ENCODE measurements at places on chromosomes 5 and 9. TPM values are rescaled to one million over a fixed set of nuclear protein-coding genes. Genes with fewer than 3 reads are reported as not detected.

The ACTBL2 gene
- polyA plus RNA-seq = not detected

DNA sequence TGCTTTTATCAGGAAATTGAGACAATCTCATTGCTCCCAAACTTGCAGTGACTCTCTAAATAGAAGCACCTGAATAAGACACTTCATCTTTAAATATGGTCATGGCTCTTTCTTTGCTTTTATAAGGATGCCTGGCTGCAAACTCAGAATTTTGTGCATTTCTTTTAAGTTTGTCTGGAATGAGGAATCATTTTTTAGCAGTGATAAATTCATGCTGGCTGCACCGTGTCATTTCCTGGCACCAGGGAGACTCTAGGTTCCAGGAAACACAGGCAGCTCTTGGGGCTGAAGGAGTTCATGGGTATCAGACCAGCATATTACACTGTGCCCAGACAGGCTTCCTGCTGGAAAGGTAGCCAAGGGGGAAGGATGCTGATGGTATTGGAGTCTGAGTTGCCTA lies 109.9 kb downstream of the NUDT12 start:
- DNase-seq = no peak

- DNase-seq = no peak
Measured at GRCh38 chr5:90944116-90944515, 385.5 kb downstream of the ADGRV1 start.

- DNase-seq = no peak
Measured at GRCh38 chr9:74463825-74464224, 33.3 kb upstream of the RORB start.

DNA sequence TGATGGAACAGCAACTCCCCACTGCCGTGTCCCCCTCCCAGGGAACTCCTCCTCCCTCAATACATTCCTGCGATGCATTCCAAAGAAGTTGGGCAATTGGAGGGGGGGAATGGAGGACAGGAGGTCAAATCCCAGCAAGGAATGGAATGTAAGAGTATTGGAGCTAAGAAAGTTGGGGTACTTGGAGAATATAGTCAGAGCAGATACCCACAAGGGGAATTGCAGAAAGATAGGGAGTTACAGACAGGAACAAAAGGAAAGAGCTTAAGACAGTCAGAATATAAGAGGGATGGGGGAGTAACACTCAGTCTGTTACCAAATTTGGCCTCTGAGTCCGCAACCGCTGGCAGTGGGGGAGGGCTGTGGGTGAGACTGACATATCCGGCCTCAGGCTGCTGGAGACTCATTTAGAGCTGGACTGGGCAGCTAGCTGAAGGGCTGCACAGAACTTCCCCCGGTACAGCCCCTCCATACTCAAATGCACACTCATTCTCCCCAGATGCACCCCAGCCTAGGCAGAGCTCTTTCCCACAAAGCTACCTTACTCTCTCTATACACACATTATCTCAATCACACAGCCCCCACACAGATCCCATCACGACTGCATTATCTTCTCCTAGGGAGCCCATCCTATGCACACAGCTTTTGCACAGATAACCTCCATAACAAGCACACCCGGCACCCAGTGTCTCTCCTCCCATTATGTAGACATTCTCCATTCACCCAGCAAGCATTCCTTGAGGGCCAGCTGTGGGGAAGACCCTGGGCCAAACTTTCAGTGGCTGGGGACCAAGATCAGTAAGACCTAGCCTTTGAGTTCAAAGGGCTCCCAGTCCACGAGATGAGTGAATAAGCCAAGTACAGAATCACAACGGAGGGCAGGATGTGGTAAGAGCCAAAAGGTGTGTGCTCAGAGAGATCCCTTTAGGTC lies 3.7 kb downstream of the TLN1 start:
- peak; percentile 86 for DNase-seq

DNA sequence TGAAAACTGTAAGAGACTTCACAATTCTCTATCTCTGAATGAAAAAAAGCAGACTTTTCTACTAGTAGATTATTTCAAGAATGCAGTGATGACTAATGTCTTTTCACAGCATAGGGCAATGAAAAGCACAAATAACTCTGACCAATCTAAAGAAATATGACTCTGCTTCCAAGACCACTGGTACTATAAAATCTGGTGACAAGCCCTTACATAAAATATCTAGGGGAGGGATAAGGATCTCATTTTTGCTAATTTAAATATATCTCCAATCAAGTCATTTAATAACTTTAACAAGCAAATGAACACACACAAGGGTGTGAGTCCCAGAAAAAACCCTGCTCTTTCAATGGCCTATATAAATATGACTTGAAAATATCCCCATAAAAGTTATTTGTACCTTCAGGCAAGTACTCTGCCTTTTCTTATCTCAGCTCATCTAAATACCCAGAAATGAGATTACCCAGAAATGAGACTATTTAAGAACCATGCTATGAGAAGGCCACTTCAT lies 105.2 kb downstream of the GNAQ start:
- DNase-seq = no peak

GRCh38 chr9:69174616-69175463 lies 763 bp downstream of the TJP2 start:
- DNase-seq = no peak

DNA sequence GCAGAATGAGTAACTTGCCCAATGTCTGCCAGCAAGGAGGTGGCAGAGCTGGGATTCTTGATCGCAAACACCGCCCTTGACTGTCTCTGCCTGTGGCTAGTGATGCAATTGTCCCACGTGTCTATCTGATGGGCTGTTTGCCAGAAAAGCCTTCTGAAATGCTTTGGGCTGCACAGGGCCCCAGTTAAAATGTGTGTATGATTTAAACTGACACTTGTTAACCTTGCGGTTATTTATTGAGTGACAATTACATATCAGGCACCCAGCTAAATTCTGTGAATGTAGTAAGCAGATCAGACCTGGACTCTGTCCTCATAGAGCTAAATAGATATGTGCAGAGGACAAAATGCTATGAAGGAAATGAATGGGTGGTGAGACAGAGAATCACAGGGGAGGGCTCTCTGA lies 11.6 kb upstream of the IL12B start:
- DNase-seq = peak; percentile 33

GRCh38 chr5:88325868-88326267 lies 57.2 kb upstream of the TMEM161B start:
- DNase-seq = no peak

- peak; percentile 52 for DNase-seq
Measured at GRCh38 chr9:130713286-130713960, 19.8 kb downstream of the EXOSC2 start.

The UBTD2 gene
- polyA plus RNA-seq = 93.1 TPM

The TAF11L5 gene
- not detected for polyA plus RNA-seq

GRCh38 chr9:93531374-93531773 lies 45.0 kb upstream of the PHF2 start:
- no peak for DNase-seq

DNA sequence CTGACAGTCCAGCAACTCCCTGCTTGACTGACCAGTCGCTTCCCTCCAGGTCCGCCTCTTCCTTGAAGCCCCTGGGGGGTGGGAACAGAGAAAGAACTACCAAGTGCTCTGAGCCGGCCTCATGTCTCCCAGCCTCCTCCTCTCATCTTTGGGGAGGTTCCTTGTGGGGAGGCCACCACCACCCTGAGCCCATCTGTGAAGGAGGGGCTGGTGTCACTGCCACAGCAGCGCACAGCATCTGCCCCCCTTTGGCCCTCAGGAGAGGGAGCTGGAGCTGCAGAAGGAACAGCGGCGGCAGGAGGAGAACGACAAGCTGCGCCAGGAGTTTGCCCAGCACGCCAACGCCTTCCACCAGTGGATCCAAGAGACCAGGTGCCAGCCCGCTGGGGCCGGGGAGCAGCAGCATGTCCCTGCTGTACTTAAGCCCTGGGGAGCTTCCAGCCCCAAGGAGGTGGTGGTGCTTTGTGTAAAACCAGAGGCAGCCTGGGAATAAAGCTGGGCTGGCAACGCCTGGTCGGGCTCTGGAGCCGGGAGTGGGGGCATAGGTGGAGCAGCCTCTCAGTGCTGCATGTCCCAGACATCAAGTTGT lies 29.4 kb downstream of the DYNC2I2 start:
- DNase-seq = no peak

The IRX1 gene
- 27.8 TPM for polyA plus RNA-seq

The PCDHB5 gene
- 9.1 TPM for polyA plus RNA-seq

GRCh38 chr5:178590141-178590923 lies at the start of gene COL23A1:
Gene COL23A1, minus strand, starts transcription at chr5:178590393.
- DNase-seq = peak; percentile 73

The BNC2 gene
- polyA plus RNA-seq = 12.4 TPM

- DNase-seq = no peak
Measured at GRCh38 chr9:5566054-5566618, 55.8 kb downstream of the PDCD1LG2 start.

The PRSS3 gene
- polyA plus RNA-seq = 0.63 TPM

DNA sequence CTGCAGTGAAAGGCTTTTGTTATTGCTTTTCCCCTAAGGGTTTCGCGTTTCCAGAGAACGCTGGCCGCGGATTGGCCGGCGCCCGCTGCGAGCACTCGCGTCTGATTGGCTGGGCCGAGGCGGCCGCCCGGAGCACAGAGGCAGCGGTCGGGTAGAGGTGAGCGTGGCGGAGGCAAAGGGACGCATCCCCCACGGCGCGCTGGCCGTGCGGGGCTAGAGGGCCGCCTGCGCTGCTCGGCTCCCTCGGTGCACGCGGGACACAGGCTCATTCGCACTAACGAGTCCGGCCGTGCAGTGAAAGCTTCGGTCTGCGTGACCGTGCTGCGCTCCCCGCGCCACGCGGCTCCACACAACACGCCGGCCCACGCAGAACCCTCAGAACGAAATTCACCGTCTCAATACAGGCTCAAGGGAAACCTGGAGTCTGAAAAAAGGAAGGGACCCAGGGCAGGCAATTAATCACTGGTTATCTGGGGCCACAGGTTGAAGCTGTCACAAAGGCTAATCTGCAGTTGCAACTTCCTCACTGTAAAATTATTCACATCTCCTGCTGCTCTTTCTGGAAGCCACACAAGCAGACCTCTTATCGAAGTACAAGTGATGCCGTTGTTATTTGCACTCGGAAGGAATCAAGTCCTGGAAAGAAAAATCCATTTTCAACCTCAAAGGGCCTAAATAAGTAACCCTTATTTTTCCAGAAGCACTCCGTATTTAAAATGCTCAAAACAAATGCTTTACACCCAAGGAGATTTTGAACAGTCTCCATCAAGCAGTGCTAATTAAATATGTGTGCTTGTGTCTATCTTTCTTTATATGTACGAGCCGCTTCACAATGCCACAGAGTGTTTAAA lies 94.6 kb downstream of the ZNF608 start:
- DNase-seq = peak; percentile 79

The STPG3 gene
- 0.98 TPM for polyA plus RNA-seq

DNA sequence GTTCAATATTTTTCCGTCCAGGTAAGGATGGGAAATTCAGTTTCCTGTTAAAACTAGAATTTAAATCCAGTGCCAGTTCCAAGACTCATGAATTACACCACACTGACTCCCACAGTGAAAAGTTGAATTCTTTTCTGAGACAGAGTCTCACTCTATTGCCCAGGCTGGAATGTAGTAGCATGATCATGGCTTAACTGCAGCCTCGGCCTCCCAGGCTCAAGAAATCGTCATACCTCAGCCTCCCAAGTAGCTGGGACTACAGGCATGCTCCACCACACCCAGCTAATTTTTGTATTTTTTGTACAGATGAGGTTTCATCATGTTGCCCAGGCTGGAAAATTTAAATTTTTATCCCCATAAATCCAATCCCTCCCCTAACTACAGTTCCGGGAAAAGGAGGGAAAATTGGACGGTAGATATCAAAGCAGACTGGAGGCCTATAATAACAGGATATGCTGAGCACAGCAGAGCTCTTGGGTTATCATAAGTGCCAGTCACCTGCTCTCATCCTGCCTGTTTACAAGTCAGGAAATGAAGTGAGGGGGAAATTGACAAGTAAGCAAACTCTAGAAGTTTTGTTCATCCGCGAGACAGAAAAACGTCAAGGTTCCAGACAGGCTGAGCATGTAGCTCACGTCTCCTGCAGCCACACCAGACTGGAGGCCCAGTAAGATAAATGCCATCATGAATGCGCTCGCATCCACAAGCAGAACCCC lies 105.7 kb downstream of the UGCG start:
- no peak for DNase-seq

The CCDC171 gene
- polyA plus RNA-seq = 7.7 TPM

The LRRC19 gene
- 0.15 TPM for polyA plus RNA-seq

DNA sequence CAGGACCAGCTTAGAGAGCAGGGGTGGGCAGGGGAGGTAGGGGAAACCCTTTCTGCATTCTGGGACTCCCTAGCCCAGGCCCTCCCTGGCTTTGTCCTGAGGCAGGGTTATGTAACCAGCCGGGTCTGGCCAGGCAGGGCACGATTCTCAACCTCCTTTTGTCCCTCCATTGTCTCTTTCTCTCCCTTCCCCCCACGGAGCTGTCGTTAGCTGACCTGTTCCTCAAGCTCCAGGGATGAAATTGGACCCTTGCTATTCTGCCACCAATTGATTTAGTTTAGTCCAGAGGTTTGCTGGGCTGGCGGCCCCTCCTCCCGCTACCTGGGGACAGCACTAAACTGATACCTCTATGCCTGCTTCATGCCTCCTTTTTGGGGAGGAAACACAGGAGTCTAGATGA lies 9.4 kb upstream of the NDST1 start:
- DNase-seq = no peak

DNA sequence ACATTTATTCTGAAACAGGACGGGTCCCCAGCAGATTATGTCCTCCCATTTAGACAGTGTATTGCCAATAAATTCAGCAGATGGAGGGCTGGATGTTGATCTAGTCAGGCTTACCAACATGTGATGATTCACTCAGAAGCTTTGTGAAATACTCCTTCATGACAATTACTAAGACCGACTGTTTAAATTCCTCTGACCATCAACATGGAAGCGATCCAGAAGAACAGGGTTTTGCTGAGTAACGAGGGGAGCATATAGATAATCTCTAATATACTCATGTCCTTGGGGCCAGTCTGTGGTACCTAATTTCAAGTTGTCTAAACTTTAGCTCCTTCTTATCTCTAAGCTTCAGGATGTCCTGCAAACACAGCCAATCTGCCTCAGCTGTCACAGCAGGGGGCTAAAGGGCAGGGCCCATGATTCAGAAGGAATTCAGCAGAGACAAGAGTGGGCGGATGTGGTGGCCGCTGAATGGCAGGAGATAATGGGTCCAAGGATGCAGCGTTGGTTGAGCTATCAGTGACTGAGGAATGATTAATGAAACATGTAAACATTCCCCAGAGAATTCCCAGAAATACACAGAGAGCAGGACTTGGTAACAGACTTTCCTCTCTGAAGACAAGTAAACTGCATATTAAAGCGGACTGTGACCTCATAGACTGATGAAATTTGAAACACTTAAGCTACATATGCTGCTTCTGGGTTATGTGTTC lies 109.4 kb downstream of the ANKRD55 start:
- DNase-seq = peak; percentile 61

DNA sequence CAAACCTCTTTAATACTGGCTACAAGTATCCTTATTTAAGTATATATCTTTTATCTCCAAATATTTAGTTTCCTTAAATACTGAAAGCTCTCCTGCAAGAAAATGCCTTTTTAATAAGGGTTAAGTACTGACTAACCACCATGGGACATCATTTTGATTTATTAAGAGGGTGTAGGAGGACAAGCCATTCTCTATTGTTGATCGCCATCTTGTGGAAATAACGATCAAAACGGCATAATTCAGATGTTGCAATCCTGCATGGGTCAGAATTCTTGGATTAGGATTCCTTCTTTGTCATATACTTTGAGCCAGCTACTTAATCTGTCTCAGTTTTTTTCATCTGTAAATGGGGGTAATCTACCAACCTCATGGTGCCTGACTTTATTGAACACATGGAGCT lies 28.7 kb upstream of the C5orf46 start:
- DNase-seq = peak; percentile 32
